ENCODE measurements at places on chromosomes 6 and 20.

DNA sequence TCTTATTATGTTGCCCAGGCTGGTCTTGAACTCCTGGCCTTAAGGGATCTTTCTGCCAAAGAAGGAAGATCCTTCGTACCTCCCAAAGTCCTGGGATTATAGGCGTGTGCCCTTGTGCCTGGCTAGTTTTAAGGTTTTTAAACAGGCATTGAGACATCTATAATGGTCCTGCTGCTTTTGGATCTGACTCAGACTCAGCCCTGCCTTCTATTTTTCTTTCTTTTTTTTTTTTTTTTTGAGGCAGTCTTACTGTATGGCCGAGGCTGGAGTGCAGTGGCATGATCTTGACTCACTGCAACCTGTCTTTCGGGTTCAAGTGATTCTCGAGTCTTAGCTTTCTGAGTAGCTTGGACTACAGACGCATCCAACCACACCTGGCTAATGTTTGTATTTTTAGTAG lies 73.7 kb downstream of the PHF20 start:
- no peak for DNase-seq

DNA sequence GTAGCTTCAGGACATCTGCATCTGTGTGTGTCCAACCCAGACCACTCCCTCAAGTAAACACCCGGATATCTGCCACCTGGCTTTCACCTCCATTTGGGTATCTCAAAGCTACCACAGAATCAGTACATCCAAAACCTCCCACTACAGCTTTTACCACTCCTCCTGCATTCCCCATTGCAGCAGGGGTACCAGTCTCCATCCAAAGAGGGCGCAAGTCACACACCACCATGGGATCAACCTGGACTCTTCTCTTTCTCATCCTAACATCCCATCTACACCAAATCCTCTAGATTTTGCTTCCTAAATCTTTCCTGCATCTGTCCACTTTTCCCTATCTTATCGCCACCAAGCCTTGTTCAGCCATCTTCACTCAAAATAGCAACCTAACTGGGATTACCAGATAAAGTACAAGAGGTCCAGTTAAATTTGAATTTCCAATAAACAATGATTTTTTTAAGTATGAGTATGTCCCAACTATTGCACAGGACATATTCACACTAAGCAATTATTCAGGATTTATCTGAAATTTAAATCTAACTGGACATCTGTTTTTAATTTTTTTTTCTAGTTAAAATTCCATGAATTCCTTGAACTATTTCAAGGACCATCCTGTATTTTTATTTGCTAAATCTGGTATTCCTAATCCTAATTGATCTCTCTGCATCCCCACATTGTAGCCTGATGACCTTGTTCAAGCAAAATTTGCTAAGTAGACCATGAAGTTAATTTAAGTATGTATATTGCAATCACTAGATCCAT lies 164.3 kb upstream of the MLN start:
- DNase-seq, result no peak

DNA sequence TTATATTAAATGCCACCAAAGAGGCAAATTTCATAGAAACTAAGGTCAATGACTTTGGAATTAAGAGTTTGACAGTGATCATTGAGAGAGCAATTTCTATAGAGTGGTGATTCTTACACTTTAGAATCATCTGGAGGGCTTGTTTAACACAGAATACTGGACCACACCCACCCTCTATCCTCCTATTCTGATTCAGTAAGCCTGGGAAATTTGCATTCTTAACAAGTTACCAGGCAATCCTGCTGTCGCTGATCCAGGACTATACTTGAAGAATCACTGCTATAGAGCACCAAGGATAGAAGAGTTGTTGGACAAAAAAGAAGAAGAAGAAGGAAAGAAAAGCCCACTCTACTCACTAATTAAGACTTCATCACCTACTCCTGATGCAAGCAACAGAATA lies 21.3 kb upstream of the TBX18 start:
- DNase-seq, result no peak

DNA sequence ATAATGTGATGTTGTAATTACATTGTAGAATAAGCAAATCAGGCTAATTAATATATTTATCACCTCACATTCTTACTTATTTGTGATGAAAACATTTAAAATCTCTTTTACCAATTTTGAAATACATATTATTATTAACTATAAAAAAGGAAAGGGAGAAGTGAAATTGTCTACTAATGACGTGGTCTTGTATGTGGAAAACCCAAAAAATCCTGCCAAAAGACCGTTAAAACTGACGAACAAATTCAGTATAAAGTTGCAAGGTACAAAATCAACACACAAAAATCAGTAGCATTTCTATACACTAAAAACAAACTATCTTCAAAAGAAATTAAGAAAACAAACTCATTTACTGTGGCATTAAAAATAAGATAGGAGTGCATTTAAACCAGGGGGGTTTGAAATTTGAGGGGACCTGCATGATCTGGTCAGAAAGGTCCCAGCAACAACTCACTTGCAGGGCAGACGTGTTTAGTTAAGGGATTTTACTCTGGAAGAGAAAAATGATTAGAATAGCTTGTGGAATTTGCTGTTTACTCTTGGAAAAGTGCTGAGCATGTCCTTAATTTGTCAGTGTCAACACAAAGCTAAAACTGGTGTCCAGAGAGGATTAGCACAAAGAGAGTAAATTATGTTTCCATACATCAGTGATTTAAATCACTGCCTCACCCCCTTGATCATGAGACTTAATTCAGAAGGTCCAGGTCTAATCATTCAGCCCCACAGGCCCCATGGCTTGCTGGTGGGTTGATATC lies 235.0 kb upstream of the RIN2 start:
- DNase-seq, result no peak

GRCh38 chr6:158060455-158061360 lies 79.0 kb downstream of the SYNJ2 start:
- peak; percentile 85 for DNase-seq

DNA sequence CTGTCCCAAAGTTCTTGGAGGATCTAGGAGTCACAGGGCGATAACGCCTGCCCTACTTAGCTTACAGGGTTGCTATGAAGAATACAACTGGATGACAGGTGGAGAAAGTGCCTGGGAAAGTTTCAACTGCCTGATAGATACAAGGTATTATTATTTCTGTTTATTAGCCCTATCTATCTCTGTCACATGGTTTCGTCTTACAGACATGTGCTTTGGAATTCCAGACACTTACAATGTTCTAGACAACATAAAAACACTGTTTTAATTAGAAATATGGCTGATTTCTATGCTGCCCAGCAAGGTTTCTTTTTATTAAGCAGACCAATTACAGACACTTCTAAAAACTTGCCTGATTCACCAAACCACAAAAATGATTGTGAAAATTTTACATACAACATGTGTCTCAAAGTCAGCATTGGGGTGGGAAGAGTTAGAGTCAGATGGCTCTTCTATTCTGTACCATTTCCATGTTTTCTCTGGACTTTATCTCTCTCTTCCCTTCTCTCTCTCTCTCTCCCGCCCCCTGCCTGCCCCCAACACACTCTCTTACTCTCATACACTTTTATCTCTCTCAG lies 50.0 kb downstream of the GJA10 start:
- no peak for DNase-seq

DNA sequence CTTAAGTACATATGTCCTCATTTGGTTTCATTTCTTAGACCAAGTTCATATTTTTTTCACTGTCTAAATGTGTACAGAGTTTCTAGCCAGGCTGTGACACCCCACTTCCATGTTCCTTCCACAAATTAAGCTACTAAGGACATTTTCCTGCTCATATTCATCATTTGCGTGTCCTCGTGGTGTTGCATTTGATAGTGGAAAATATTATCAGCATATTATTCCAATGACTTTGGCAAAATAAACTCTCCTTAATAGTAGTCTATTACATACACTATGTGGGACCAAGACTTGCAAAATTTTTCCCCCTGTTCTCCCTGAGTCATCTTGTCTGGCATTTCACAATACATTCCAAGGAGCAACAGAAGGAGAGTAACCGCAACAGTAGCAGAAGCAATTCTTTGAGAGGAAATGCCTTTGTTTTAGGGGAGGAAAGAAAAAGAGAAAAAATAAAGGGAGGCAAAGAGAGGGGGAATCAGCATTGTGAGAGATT lies 599.2 kb downstream of the COL12A1 start:
- DNase-seq, result peak; percentile 55

GRCh38 chr6:28104392-28105244 lies 19.8 kb upstream of the ZSCAN16 start:
- peak; percentile 80 for DNase-seq

DNA sequence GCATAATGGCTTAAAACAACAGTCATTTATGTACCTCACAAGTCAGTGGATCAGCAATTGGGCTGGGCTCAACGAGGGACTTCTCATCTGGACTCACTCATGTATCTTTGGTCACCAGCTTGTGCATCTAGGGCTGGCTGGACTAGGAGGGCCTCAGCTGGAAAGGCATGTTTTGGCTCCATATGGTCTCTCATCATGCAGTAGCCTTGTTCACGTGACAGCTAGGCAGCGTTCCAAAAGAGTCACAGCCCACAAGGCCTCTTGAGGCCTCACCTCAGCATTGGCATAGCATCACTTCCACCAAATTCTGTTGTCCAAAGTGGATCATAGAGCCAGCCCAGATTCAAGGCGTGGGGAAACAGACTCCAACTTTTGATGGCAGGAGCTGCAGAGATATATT lies 110.1 kb downstream of the MAFB start:
- no peak for DNase-seq

DNA sequence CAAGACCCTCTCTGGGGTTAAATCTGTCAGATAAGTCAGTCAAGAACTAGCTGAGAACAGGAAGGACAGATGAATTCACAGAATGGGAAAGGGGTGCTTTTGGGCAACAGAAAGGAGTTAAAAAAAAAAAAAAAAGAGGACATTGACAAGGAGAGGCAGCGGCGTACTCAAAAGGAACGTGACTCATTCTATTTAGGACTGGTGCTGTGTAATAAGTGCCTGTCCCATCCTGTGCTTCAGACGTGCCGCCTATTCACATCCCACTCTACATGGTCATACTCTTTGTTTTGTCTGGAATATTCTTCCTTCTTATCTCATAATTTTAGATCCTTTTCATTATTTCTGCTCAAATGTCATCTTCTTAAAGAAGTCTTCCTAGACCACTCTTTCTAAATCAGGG lies 101.1 kb upstream of the EMILIN3 start:
- no peak for DNase-seq

DNA sequence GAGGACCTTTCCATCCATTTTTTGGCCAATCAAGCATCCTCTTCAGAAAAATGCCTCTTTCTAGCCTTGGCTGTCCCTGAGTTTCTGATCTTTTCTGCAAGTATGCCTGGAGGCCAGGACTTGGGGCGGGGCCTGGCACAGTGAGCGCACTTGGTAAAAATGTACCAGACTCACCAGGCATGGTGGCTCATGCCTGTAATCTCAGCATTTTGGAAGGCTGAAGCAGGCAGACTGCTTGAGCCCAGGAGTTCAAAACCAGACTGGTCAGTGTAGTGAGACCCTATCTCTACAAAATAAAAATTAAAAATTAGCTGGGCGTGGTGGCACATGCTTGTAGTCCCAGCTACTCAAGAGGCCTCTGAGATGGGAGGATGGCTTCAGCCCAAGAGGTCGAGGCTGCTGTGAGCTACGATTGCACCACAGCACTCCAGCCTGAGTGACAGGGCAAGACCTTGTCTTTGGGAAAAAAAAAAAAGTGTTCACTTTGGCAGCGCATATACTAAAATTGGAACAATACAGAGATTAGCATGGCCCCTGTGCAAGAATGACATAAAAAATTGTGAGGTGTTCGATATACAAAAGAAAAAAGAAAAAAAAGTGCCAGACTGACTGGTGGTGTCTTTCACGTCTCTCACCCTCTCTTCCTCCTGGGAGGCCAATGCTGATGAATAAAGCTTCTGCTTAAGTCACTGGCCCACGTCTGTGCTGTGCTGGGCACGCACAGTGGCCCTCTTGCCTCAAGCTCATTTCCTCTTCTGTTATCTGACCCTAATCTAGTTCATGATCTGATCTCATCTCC lies 18.1 kb upstream of the SLC9A8 start:
- DNase-seq, result no peak

DNA sequence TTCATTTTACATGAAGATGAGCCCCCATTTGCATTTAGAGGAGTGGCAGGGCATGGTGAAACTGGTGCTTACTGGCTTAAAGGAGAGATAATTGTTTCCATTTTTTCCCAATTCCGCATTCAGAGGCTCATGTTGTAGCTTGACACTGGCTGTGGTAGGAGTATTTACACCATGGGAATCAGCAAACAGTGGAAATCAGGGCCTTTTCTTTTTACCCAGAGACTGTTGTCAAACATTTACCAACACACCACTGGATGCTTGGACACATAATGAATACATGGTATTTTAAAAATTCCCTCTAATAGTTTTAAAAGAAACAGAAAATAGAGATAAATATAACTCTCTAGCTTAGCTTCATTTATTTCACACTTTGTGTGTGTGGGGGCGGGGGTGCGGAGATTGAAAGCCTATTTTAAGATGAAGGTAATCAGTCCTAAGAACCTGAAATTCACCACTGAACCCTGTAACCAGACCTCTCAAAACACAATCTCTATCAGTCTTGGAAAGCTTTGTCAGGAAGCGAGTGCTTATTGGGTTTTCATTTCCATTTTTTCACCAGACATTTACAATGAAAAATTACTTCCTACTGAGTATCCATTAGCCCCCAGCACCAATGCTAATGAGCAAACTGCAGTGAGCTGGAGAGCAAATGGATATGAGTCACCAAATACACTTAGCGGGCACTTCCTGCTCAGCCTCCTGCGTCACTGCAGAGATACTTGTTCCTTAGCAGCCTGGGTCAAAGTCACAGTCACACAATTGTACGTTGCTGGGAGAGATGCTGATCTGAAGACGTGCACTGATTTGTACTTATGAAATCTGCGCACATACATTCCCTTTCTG lies 532.0 kb downstream of the BCKDHB start:
- no peak for DNase-seq

GRCh38 chr6:113629975-113630737 lies 227.0 kb upstream of the MARCKS start:
- DNase-seq, result no peak

GRCh38 chr20:63706852-63707557 lies 771 bp downstream of the ARFRP1 start:
- DNase-seq, result no peak

DNA sequence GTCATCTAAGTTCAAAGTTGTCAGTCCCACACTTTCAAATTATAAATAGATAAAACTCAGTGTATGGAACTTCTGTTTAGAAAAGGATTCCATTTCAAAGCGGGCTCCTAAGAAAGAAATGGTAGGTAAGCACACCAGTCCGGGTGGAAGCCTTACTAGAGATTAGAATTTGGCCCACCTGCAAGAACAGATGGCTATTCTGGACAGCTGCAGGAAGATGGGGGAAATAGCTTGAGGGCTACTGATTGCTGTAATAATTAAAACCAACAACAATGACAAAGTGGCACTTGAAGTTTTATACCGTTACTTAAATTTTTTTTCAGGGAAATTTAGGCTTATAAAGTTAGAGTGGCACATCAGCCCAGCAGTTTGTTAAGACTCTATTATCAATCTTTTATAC lies 83.3 kb downstream of the HIVEP2 start:
- no peak for DNase-seq

GRCh38 chr6:46217671-46218131 lies 46.9 kb upstream of the ENPP5 start:
- DNase-seq, result no peak

GRCh38 chr6:129843573-129843972 lies 17.5 kb downstream of the TMEM244 start:
- no peak for DNase-seq

- no peak for DNase-seq
Measured at GRCh38 chr6:143647191-143647590, 30.6 kb upstream of the PHACTR2 start.
